Mesothelial cell of epicardium (in vitro differentiated cells): ENCODE measurements at places on chromosomes 3 and 15. TPM values are rescaled to one million over a fixed set of nuclear protein-coding genes. Genes with fewer than 3 reads are reported as not detected.
A peak's percentile ranks its signal among the peaks of the same experiment; 100 is the strongest.

- no peaks in the 10 kb centered on the region for H3K36me3 ChIP-seq
- H3K4me1 ChIP-seq, result peaks cover 15% of the 10 kb centered on the region
- H3K27me3 ChIP-seq, result no peaks in the 10 kb centered on the region
- H3K27ac ChIP-seq, result no peak overlapping the region
- no peak for DNase-seq
- H3K4me3 ChIP-seq, result no peak overlapping the region
These were observed 22.8 kb downstream of the SLC9A9 start for GRCh38 chr3:143825513-143825912.

GRCh38 chr15:91849749-91850161 is 3.8 kb upstream of the SLCO3A1 start:
- H3K27ac ChIP-seq, result no peak overlapping the region
- peaks cover 67% of the 10 kb centered on the region for H3K27me3 ChIP-seq
- H3K4me3 ChIP-seq, result no peak overlapping the region
- H3K4me1 ChIP-seq, result peaks cover 3% of the 10 kb centered on the region
- DNase-seq, result no peak

The HRG gene
- total RNA-seq, result not detected in 3 replicates

The RASGRP1 gene
- total RNA-seq, result 3.7 to 4.8 TPM (median 4.4 TPM) in 3 replicates

GRCh38 chr15:27086149-27086548 is 115.2 kb downstream of the GABRG3 start:
- no peaks in the 10 kb centered on the region for H3K27me3 ChIP-seq
- no peak for DNase-seq
- no peaks in the 10 kb centered on the region for H3K36me3 ChIP-seq
- H3K27ac ChIP-seq, result peak overlapping the region; percentile 96
- peaks cover 30% of the 10 kb centered on the region for H3K4me1 ChIP-seq

DNA sequence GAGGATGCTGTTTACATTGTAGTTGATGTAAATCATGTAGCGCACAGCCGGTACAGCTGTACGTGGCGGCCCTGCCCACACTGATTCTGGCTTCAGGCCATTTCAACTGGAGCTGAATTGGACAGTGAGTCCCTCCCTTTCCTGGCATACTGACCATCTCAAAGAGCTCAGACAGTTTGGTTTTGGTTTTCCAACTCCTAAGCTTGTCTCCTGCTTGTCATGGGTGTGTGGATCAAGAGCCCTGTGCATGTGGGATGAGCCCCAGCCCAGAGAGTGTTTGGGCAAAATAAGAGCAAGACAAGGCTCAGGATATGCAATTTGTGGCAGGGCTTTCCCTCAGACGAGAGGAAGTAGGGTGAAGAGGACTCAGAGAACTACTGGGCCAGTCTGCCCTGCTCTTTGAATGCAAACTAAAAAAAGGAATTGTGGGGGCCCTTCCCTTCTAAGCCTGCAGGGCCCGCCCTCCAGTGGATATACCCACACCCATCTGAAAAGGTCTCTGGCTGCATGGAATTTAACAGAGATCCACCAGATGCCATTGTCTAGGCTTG is 13.3 kb downstream of the ITGA11 start:
- H3K36me3 ChIP-seq, result no peaks in the 10 kb centered on the region
- DNase-seq, result no peak
- peak overlapping the region; percentile 31 for H3K27ac ChIP-seq

- no peaks in the 10 kb centered on the region for H3K4me1 ChIP-seq
- peaks cover 4% of the 10 kb centered on the region for H3K36me3 ChIP-seq
- no peak for DNase-seq
- no peak overlapping the region for H3K4me3 ChIP-seq
- H3K27me3 ChIP-seq, result no peaks in the 10 kb centered on the region
These were observed 171.8 kb downstream of the FEZF2 start for GRCh38 chr3:62201438-62202035.

GRCh38 chr3:141456301-141456625 is 30.6 kb upstream of the RASA2 start:
- H3K27ac ChIP-seq, result peak overlapping the region; percentile 3
- no peaks in the 10 kb centered on the region for H3K27me3 ChIP-seq
- no peaks in the 10 kb centered on the region for H3K36me3 ChIP-seq
- DNase-seq, result no peak
- peaks cover 25% of the 10 kb centered on the region for H3K4me1 ChIP-seq

DNA sequence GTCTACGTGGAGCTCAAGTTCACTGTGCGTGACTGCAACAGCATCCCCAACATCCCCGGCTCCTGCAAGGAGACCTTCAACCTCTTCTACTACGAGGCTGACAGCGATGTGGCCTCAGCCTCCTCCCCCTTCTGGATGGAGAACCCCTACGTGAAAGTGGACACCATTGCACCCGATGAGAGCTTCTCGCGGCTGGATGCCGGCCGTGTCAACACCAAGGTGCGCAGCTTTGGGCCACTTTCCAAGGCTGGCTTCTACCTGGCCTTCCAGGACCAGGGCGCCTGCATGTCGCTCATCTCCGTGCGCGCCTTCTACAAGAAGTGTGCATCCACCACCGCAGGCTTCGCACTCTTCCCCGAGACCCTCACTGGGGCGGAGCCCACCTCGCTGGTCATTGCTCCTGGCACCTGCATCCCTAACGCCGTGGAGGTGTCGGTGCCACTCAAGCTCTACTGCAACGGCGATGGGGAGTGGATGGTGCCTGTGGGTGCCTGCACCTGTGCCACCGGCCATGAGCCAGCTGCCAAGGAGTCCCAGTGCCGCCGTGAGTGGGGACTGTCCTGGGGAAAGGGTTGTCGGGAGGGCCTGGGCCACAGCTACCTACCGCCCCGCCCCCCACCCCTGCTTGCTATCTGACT is 11.2 kb downstream of the EPHB3 start:
- no peak for DNase-seq
- H3K27ac ChIP-seq, result peak overlapping the region; percentile 80
- no peak overlapping the region for H3K4me3 ChIP-seq
- no peaks in the 10 kb centered on the region for H3K27me3 ChIP-seq

The PRRT3 gene
- 8.2 to 9.2 TPM (median 8.3 TPM) in 3 replicates for total RNA-seq

DNA sequence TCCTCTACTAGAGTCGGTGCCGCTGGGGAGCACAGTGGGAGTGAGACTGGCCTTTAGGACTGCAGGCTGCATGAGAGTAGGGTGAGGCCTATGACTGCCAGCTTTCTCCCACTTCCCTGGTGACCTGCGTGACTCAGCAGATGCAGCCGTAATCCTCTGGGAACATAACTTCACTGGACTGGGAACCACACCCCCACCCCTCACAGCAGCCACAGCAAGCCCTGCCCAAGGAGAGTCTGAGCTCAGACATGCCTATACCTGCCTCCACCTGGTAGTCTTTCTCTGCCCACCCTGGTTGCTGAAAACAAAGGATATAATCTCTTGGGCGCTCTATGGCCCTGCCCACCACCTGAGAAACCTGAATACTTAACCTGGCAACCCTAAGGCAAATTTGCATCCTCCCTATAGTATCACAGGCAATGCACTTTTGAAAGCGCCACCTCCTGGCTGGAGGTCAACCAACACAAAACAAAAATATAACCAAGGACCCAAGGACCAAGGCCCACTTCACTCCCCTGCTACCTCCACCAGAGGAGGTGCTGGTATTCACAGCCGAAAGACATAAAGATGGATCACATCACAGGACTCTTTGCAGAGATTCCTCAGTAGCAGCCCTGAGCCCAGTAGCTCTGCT is 308.9 kb downstream of the CTNNB1 start:
- no peak overlapping the region for H3K4me3 ChIP-seq
- no peaks in the 10 kb centered on the region for H3K4me1 ChIP-seq
- H3K36me3 ChIP-seq, result peaks cover 18% of the 10 kb centered on the region
- no peak for DNase-seq

The ZNF717 gene
- total RNA-seq, result 15.7 to 18.2 TPM (median 17.1 TPM) in 3 replicates

DNA sequence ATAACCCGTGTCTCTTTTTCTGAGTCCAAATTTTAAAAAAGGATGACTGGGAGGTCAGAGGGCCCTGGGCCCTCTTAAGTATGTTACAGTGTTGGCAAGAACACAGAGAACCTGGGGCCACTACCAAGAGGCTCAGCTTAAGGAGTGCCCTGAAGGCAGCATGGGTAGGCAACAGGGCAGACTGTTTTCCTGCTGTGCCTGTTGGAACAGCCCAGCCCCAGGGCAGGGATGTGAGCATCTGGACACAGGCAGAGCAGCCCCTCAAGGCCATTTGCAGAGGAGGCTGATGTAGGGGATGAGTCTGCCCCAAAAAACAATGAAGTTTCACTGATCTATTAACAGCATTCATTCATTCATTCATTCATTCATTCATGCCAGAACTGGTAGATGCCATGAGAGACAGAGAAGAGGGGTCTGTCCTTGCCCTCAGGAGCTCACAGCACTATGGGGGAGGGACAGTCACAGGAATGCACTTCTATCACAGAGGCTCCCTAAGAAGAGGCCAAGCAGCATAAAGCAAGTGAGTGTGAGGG is 2.2 kb upstream of the LTF start:
- H3K27me3 ChIP-seq, result peaks cover 44% of the 10 kb centered on the region
- no peak overlapping the region for H3K4me3 ChIP-seq

DNA sequence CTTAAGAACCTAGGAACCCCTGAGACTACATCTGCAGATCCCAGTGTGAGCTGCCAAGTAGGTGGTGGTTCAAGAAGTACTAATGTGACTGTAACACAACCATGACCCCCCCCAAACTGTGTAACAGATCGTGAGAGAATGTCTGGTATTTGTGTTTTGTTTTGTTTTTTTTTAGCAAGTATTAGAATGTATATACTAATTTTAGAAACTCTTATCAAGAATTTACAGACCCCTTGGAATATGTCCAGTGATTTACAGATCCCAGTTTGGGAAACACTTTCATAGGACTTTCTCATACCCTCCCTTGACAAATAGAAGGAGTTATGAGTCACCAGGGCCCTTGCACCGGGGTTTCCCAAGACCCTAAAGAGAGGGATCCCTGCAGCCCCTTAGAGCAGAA is 79.8 kb downstream of the SEMA5B start:
- H3K4me1 ChIP-seq, result peaks cover 27% of the 10 kb centered on the region
- no peak for DNase-seq
- peak overlapping the region; percentile 61 for H3K27ac ChIP-seq
- peaks cover 6% of the 10 kb centered on the region for H3K27me3 ChIP-seq
- no peak overlapping the region for H3K4me3 ChIP-seq

GRCh38 chr15:55348281-55348778 is 29.3 kb downstream of the PIGB start:
- H3K36me3 ChIP-seq, result peaks cover 34% of the 10 kb centered on the region
- no peak overlapping the region for H3K4me3 ChIP-seq
- no peaks in the 10 kb centered on the region for H3K27me3 ChIP-seq
- peaks cover 19% of the 10 kb centered on the region for H3K4me1 ChIP-seq
- no peak for DNase-seq

GRCh38 chr3:32840086-32840841 is 22.5 kb downstream of the TRIM71 start:
- H3K36me3 ChIP-seq, result no peaks in the 10 kb centered on the region
- H3K27me3 ChIP-seq, result peaks cover 4% of the 10 kb centered on the region
- peaks cover 49% of the 10 kb centered on the region for H3K4me1 ChIP-seq
- no peak overlapping the region for H3K4me3 ChIP-seq
- H3K27ac ChIP-seq, result peak overlapping the region; percentile 16
- DNase-seq, result no peak

The TNFAIP8L3 gene
- total RNA-seq, result 0.31 to 0.75 TPM (median 0.61 TPM) in 3 replicates

DNA sequence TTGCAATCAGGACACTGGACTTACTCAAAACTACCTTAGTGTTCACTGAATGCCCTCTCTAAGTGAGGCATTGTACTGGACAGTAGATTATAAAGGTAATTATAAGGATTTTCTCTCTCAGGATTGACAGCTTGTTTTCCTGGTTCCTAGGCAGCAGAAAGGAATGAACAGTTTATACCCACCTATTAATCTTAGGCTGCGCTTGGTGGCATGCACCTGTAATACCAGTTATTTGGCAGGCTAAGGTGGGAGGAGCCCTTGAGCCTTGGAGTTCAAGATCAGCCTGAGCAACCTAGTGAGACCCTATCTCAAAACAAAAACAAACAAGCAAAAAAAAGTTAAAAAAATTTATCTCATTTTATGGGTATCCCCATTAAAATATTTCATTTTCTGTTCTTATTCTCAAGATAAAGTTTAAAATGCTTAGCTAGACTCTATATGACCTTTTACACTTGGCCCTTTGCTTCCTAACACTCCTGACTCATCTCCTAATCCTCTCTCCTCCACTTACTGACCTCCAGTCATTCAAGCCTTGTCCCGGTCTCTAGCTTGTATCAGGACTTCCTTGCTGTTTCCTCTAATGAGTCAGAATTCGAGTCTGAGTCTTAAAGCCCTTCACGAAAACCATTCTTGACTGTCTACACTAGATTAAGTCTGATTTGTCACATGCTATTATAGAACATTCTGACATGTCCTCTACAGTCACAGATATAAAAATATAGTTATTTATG is 348.6 kb downstream of the NLGN1 start:
- no peak for DNase-seq
- H3K27ac ChIP-seq, result no peak overlapping the region
- no peak overlapping the region for H3K4me3 ChIP-seq
- no peaks in the 10 kb centered on the region for H3K36me3 ChIP-seq
- no peaks in the 10 kb centered on the region for H3K4me1 ChIP-seq
- H3K27me3 ChIP-seq, result no peaks in the 10 kb centered on the region

The TMEM158 gene
- 3.6 to 5.1 TPM (median 4.3 TPM) in 3 replicates for total RNA-seq

- H3K4me3 ChIP-seq, result no peak overlapping the region
- peaks cover 20% of the 10 kb centered on the region for H3K27me3 ChIP-seq
- no peak overlapping the region for H3K27ac ChIP-seq
These were observed 43.2 kb downstream of the SLC7A14 start for GRCh38 chr3:170542704-170543103.

The CISH gene
- 15.2 to 16.7 TPM (median 15.2 TPM) in 3 replicates for total RNA-seq

The GMPPB gene
- total RNA-seq, result 32.3 to 33.9 TPM (median 32.7 TPM) in 3 replicates

DNA sequence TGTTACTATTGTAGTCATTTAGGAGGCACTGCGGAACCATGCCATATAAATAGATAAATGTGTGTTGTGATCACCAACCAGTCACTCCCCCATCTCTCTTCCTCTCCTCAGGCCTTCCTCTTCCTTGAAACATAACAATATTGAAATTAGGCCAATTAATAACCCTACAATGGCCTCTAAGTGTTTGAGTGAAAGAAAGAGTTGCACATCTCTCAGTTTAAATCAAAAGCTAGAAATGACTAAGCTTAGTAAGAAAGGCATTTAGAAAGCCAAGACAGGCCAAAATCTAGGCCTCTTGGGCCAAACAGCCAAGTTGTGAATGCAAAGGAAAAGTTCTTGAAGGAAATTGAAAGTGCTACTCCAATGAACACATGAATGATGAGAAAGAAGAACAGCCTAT is 8.1 kb upstream of the DNASE1L3 start:
- H3K27ac ChIP-seq, result no peak overlapping the region
- no peak overlapping the region for H3K4me3 ChIP-seq
- H3K36me3 ChIP-seq, result no peaks in the 10 kb centered on the region
- DNase-seq, result no peak
- H3K27me3 ChIP-seq, result peaks cover 17% of the 10 kb centered on the region

GRCh38 chr15:28934645-28935044 is 48.9 kb downstream of the APBA2 start:
- H3K27me3 ChIP-seq, result no peaks in the 10 kb centered on the region
- DNase-seq, result no peak
- H3K27ac ChIP-seq, result no peak overlapping the region
- H3K36me3 ChIP-seq, result peaks cover 10% of the 10 kb centered on the region
- no peak overlapping the region for H3K4me3 ChIP-seq
